Stimulated activated CD8-positive, alpha-beta memory T cell treated with anti-CD3 and anti-CD28 coated beads, Interleukin-7, amount 100 ng/mL, for 4 hours (primary cell): ENCODE measurements at places on chromosomes 3 and 15.

DNA sequence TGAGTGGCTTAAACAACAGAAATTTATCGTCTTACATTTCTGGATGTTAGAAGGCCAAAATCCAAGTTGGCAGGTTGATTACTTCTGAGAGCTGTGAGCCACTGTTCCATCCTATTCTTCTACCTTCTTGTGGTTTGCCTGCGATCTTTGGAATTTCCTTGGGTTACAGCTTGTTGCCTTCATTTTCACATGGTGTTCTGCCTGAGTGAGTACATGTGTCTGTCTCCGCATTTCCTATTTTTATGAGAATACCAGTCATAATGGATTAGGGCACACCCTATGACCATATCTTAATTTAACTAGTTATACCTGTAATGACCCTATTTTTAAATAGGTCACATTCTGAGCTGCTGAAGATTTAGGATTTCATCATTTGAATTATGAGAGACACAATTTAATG, 294.3 kb downstream of the CNTN4 start:
- DNase-seq, result no peak

- DNase-seq, result no peak
These were observed 608.5 kb upstream of the AGTR1 start for GRCh38 chr3:148089171-148089570.

GRCh38 chr15:66019368-66019767, 150.1 kb downstream of the RAB11A start:
- no peak for DNase-seq

DNA sequence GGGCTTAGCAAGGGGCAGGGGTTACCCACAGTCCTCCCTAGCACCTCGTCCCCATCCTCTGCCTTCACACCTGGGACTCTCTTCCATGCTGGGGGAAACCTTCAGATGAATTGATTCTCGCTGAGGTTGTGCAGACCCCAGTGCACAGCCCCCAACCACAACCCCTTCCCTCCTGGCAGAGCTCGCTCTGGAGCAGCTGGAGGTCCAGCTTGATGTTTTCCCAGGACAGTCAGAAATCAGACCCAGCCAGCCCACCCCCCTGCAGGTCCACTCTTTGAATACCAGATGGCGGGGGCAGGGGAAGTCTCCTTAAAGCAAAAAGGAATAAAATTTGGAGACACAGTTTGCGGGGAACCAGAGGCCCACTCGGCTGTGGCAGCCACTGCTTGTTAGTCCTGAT, 234.4 kb downstream of the XXYLT1 start:
- DNase-seq, result no peak
